ENCODE measurements at places on chromosomes 1 and 21.

GRCh38 chr1:61132645-61133334, 50.4 kb downstream of the NFIA start:
- DNase-seq = no peak

DNA sequence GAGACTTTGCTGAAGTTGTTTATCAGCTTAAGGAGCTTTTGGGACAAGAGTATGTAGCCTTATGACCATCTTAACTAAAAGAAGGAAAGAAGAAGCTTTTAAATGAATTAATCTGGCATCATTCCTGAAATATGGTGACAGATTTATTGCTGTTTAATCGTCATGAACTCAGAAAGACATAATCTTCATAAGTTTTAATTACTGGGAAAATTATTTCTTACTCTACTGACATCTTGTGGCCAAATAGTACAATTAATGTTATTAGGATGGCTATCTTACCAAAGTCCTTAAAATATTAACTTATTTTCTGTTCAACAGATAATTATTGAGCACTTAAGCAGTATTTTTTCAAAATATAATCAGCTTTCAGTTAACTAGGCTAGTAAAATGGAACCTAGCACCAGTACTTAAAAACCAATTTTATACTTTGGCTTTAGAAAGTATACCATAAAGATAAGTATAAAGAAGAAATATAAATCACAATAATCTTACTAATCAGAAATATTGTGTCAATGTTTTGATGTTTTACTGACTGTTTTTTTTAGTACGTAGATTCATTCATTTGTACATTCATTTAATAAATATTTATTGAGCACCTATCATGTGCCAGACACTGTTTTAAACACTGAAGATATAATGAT, 34.7 kb upstream of the GPR25 start:
- DNase-seq = no peak

GRCh38 chr1:51953079-51953478, 37.4 kb downstream of the RAB3B start:
- DNase-seq = peak; percentile 25

- peak; percentile 63 for DNase-seq
Measured at GRCh38 chr1:78275456-78275855, 215.3 kb upstream of the PTGFR start.

GRCh38 chr1:162072740-162073139, 3.2 kb downstream of the NOS1AP start:
- DNase-seq = no peak

GRCh38 chr1:221793439-221794078, 51.7 kb upstream of the DUSP10 start:
- no peak for DNase-seq

DNA sequence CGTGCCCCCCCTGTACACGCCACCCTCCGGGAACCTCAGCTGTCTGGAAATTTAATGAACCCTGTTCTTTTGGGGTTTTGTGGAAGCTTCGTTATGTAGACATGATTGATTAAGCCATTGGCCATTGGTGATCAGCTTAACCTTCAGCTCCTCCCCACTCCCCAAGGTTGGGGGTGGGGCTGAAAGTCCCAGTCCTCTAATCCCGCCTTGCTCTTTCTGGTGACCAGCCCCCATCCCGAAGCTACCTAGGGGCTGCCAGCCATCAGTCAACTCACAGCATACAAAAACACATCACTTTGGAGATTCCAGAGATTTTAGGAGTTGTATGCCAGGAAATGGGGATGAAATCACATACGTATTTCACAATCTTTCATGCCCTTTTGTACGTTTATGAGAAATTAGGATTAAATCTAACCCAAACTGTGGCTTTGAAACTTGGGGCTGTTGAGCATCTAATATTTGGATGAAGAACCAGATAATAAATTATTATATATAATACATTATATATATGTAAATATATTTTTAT, 52.3 kb downstream of the BACE2 start:
- DNase-seq = no peak

DNA sequence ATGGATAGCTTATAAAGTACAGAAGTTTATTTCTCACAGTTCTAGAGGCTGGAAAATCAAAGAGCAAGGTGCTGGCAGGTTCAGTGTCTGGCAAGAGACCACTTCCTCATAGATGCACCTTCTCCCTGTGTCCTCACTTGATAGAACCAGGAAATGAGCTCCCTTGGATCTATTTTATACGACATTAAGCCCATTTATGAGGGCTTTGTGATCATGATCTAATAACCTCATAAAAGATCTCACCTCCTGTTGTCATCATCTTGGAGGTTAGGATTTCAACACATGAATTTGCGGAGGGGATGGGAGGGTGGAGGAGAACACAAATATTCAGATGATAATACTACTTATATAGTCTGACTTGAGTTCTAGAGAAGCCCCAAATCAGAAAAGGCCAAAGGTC, 222.1 kb upstream of the SNX7 start:
- DNase-seq = no peak

GRCh38 chr1:41806472-41807155, 112.1 kb downstream of the HIVEP3 start:
- no peak for DNase-seq

DNA sequence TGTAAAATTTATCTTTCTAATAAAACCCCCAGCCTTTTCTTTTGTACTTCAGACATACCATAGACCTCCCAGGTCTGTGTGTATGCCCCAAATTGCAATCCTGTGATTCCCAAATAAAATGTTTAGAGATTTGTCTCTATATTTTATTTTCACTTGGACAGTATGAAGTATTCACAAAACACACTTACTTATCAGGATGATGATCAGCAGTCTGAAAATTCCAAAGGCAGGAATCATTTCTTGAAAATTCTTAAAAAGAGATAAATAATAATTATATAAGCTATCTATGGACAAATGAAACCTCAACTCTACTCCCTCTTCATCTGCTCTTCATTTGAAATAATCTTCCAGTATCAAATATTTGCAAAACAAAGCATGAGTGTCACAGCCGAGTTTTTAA, 11.6 kb upstream of the GJA9 start:
- no peak for DNase-seq

DNA sequence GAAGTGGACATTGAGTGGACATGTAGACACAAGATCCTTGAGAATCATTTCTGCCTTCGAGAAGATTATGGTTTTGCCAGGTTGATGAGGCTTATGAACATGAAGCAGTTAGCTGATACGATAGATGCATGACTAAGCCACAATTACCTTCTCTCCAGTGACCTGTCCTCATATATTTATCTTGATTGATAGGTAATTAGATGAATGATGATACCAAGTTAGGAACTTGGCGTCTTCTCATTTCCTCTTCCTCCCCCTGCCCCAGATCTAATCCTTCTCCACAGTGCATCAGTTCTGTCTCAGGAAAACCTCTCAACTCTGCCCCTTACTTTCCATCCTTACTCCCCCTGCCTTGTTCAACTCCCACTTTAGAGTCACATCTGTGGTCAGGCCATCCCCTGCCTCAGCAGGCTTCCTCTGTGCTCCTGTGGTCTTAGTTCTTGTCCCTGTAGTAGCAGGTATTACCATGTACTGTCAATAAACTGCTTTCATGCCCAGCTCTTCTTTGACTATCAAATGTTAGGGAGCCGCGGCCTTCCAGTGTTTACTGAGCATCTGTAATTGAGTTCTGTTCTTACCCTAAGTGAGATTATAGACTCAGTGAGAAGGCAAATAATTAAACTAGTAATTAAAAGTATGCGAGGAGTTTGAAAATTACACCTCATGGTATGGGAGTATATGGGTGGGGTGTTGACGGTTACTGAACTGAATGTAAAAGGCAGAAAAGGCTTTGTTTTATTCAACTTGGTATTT, 5.1 kb downstream of the ST6GALNAC3 start:
- no peak for DNase-seq

DNA sequence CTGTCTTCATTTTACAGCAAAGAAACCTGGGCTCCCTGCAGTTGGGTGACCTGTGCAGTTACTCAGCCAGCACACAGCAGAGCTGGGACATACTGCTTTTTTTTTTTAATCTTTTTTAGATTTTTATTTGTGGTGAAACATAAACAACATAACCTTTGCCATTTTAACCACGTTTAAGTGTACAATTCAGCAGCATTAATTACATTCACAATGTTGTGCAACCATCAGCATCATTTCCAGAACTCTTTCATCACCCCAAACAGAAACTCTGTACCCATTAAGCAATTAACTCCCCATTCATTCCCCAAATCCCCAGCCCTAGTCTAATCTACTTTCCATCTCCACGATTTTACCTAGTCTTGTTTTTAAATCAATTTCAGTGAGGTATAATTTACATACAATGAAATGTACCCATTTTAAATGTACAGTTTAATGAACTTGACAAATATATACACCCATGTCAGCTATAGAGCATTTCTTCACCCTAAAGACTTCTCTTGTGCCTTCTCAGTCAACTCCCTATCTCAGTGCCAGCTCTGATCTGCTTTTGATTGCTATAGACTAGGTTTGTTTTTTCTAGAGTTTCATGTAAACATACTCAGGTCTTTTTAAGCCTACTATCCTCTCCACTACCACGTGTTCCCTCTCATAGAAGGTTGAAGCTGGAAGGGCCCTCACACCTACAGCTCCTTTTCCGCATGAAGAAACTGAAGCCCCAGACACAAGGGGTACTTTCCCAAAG, 37.8 kb upstream of the C8B start:
- no peak for DNase-seq

GRCh38 chr1:5189384-5189783, 535.0 kb downstream of the AJAP1 start:
- no peak for DNase-seq

GRCh38 chr1:5990913-5991312, 1.3 kb downstream of the NPHP4 start:
- no peak for DNase-seq

- no peak for DNase-seq
Measured at GRCh38 chr1:179831225-179831624, 46.4 kb downstream of the TOR1AIP2 start.

Measured in NCI-H226 (cell line).